Fibroblast of skin of left quadriceps (primary cell): ENCODE measurements at places on chromosomes 1 and 21.

GRCh38 chr21:43694437-43695079 lies 24.4 kb upstream of the PDXK start:
- no peak for DNase-seq

DNA sequence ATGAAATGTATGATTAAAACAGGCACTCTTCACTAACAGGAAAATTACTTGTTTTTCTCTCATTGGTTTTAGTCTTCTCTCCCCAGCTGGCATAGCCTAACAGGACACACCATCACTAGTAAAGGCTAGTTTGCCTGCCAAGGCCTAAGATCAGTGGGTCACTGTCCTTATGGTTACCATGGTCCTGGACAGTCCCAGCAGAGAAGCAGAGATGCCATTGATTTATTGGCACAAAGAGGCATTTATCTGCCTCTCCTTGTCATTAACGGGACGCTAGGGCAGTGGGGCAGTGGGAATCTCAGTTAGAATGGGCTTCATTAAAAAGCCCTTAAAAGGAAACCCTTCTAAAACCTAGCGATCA lies 13.9 kb downstream of the CD247 start:
- DNase-seq: no peak

DNA sequence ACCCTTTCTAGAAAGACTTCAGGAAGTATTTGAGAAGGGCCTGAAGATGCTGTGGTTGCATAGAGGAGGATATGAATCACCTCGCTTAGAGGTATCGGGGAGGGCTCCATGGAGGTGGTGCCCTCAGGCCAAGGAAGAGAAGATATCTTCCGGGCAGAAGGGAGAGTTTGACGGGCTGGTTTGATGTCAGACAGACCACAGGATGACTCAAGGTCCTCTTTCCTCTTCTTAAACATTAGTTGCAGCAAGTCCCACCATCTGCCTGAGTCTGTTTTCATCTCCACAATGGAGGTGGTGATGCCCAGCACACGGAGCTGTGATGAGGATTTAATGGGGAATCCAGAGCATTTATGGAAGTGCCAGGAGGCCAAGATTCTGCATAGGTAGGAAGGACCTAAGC lies 25.1 kb upstream of the RUNX3 start:
- no peak for DNase-seq

- DNase-seq: peak; percentile 82
Observed at GRCh38 chr1:81498471-81499462, 302.0 kb upstream of the ADGRL2 start.

GRCh38 chr1:204065174-204065985 lies 7.5 kb upstream of the SOX13 start:
- DNase-seq: no peak

DNA sequence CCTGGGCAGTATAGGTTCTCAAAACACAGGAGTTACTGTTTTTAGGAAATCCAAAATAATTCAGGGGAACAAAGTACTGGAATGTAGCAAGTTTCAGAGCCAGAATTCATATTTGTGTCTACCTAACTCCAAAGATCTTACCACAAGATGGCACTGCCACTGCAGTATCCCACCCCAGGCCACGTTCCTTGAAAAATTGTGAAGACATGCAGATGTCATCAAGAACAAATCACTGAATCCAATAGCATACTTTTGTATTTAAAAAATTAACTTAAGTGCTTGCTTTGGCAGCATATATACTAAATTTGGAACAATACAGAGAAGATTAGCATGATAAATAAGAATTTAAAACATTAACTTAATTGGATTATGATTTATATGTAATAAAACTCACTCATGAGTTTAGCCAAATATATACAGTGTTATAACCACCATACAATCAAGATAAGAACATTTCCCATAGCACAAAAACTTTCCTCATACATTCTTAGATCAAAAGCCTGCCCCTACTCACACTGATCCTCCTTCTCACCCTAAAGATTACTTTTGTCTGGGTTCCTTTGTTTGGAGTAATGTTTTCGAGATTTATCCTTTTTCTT lies 209.9 kb downstream of the FAF1 start:
- DNase-seq: no peak
